ENCODE measurements at places on chromosomes 7 and 10. TPM values are rescaled to one million over a fixed set of nuclear protein-coding genes. Genes with fewer than 3 reads are reported as not detected.

- DNase-seq = no peak
Measured at GRCh38 chr10:123883673-123884320, 7.8 kb downstream of the CPXM2 start.

- DNase-seq = no peak
Measured at GRCh38 chr7:94439893-94440381, 45.2 kb downstream of the COL1A2 start.

GRCh38 chr10:62924344-62924748, 108.2 kb upstream of the EGR2 start:
- DNase-seq = no peak

STEAP1B gene
- 53.2 TPM for total RNA-seq

DNA sequence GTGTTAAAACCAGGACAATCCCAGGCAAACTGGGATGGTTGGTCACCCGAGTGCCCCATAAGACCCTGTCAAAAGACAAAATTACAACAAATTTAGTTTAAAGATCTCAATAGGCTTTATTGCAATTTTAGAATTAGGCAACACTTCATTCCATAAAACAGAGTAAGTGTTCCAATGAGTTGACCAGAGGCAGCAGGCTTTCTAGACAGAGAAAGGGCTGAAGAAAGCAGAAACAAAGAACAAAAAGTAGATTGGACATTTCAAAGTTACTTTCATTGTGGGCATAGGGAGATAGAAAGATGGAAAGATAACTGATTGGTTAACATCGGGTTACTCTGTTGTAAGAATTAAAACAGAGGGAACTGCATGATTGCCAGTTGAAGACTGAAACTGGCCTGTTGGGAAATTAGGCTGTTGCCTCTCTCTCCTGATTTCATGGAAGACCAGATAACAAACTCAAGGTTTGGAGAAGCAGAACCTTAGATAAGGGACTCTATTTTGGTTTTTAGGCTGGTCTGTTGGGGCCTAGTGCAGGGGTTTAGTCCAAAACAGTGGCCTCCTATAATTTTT, 36.3 kb downstream of the ENTPD1 start:
- no peak for DNase-seq

DNA sequence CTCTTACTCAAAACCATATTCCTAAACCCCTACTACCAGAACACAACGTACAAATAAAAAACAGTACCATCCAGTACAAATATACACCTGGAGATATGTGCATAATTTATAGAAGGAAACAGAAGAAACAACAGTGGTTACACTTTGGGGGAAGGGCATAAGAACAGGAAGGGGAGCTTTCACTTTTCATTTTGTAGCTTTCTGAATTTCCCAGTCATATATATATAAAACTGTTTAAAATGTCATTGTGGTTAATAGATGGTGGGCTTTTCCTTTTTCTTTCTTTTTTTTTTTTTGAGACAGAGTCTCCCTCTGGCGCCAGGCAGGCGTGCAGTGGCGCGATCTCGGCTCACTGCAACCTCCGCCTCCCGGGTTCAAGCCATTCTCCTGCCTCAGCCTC, 47.2 kb downstream of the MALSU1 start:
- no peak for DNase-seq

VSTM4 gene
- total RNA-seq = 0.26 TPM

GRCh38 chr10:94042001-94042833, 48.5 kb downstream of the PLCE1 start:
- DNase-seq = no peak

DNA sequence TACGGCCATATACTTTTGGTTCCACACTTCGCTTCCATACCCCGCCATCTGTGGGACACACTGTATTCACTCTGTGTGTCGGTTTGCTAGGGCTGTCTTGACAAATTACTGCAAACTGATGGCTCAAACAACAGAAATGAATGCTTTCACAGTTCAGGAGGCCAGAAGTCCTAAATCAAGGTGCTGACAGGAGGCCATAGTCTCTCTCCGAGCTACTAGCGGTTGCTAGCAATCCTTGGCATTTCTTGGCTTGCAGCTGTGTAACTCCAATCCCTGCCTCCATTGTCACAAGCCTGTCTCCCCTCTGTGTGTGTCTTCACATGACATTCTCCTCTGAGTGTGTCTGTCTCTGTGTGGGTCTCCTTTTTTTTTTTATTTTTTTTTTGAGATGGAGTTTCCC, 28.9 kb upstream of the BMPR1A start:
- no peak for DNase-seq

AGAP3 gene
- 52.1 TPM for total RNA-seq

SLC13A1 gene
- total RNA-seq = not detected

MKRN1 gene
- 49.5 TPM for total RNA-seq

RAB19 gene
- 0.33 TPM for total RNA-seq

DNA sequence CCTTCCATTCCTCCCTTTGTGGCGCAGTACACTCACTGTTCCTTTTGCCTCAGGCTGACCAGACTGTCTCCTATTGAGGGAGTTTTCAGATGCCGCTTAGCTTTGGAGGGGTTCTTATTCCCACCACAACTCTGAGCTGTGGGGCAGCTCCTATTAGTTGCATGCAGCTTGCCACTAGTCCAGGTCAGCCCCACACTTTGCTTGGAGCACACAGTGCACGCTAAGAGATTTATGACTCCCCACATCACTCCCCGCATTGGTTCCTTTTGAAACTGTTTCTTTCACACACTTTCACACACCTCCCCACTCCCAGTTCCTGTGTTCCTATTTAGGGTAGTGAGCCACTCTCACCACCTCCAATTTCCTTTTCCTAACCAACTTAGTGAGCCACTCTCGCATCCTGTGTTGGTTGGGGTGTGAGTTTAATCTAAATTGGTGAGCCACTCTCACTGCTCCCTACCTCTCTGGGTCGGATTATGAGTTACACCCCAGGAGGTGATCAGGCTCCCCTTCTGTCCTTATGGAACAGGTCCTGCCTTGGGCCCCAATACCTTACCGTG, 10.4 kb upstream of the ZNF485 start:
- DNase-seq = no peak

MAT1A gene
- not detected for total RNA-seq

- no peak for DNase-seq
Measured at GRCh38 chr7:98286701-98287485, 5.4 kb downstream of the BRI3 start.

GRCh38 chr7:87712571-87712970, 84.4 kb downstream of the RUNDC3B start:
- peak; percentile 24 for DNase-seq

DNA sequence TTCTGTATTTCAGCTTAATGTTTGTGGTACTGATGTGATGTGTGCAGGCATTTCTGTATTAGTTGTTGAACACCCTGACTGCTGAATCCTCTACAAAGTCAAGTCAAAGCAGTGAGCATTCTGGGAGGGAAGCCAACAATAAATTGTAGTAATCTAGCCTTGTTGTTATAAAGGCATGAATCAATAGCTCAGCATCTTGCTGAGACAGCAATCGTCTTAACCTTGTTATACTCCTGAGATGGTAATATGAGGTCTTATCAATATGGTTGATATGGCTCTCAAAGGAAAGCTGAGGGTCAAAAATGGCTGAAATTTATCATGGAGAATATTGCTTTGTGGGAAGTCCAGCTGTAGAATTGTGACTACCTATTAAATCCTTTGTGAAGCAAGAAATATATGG, 299.4 kb downstream of the DNAJB9 start:
- no peak for DNase-seq

ARHGAP19 gene
- total RNA-seq = 12.3 TPM

GRCh38 chr10:19756919-19757318, 59.3 kb upstream of the PLXDC2 start:
- no peak for DNase-seq

DNA sequence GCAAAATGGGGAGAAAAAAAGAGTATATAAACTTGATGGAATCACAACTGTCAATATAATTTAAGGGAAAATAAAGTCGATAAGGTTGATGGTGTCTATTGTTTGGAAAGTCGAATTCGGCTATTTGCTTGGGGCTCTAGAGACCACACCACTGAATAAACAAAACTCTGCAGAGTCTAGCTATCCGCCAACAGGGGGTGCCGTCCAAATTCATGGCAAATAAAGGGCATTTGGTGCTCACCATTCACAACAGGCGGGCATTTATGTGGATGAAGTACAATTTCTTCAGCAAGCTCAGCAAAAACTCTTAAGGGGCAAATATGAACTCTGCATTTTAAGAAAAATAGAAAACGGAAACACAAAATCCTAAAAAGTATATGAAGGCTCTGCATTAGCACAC, 23.3 kb downstream of the CD36 start:
- no peak for DNase-seq

GRCh38 chr7:23065974-23066373, 39.6 kb upstream of the KLHL7 start:
- no peak for DNase-seq

GRCh38 chr10:12909182-12909835, 92.2 kb downstream of the CCDC3 start:
- no peak for DNase-seq

DNA sequence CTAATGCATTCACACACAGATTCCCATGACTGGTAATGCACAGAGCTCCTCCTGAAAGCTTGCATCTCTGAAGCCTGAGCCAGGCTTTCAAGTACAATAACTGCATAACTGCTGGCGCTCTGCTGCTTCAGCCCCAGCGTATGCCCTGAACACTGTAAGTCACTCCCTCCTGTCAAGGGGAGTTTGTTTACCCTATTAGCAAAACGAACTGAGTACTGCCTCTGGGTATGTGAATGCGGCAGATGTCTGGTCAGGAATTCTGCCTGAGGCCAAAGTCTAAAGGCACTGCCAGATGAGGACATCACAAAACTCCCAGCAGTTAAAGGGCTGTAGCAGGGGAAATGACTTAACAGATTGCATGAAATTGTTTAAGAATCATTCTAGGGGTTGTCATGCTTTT, 97.7 kb downstream of the NRCAM start:
- DNase-seq = peak; percentile 32

GRCh38 chr7:3844540-3845151, 543.6 kb downstream of the SDK1 start:
- DNase-seq = no peak

DNA sequence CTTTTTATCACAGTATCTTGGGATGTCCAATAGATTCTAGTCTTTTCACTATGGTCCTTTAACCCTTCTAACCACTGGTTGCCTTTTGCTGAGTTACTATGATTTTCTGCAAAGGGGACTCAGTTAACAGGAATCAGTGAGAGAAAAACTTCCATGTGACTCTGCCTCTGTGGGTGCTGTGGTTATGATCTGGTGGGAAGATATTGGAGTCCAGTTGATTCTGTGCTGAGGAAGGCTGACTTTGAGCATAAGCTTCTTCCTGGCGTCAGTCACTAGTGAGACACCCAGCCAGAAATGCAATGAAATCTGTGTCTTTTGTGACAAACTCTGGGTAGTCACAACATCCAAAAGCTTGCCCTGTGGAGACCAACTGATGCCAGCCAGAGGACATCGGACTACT, 648.0 kb downstream of the SUGCT start:
- no peak for DNase-seq

- DNase-seq = peak; percentile 87
Measured at GRCh38 chr7:604001-604883, 84.6 kb upstream of the PDGFA start.

GRCh38 chr10:11509036-11509435, 102.4 kb downstream of the USP6NL start:
- DNase-seq = no peak

GRCh38 chr10:49170632-49171325, 17.4 kb downstream of the TMEM273 start:
- no peak for DNase-seq

DNA sequence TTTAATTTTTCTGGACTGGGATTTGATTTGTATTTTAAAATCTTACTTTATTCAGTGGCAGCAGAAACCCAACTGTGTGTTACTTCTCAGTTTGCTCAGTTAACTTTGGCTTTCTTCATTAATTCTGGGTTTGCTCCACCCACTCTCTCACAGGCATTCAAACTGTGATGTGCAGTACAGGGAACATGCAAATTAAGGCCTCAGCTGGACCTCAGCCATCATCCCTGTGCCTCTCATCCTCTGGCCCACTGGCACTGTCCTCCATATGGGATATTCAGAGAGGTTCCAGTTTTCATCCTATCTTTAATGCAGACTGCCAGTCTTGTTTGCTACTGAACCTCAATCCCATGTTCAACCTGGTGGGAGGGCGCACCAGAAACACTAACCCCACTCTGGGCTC, 743.4 kb upstream of the IGFBP3 start:
- no peak for DNase-seq

GRCh38 chr10:35792291-35792690, 150.2 kb upstream of the FZD8 start:
- no peak for DNase-seq

- DNase-seq = no peak
Measured at GRCh38 chr7:87330316-87330715, 15.1 kb upstream of the CROT start.

DNA sequence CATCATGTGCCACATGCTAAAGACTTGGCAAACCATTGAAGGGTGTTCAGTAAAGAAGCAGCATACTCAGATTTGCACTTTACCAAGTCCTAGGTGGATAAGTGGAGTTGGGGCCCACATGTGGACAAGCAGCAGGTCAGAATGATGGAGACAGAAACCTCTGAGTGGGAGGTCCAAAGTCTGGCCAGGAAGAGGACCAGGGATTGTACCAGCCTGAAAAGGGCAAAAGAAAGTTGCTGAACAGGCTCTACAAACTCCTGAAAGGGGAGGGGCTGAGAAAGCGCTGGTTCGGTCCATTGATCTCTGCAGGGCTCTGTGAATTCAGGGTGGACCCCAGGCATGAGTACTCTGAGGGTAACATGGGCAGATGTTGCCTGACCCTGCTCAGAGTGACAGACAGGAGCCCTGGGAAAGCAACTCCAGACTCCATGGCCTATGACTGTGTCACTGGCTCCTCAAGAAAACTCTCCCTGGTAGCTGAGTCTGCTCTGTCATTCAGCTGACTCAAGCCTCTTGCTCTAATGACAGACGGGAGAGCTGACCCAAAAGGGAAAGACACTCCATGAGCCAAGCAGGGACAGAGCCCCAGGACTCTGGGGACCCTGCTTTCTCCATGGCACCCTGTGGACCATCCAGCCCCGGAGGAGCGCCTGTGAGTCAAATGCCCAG, 68.5 kb downstream of the TBXAS1 start:
- no peak for DNase-seq

ZNF479 gene
- total RNA-seq = not detected
